DND-41 (cell line): ENCODE measurements at places on chromosomes 3 and 15.

DNA sequence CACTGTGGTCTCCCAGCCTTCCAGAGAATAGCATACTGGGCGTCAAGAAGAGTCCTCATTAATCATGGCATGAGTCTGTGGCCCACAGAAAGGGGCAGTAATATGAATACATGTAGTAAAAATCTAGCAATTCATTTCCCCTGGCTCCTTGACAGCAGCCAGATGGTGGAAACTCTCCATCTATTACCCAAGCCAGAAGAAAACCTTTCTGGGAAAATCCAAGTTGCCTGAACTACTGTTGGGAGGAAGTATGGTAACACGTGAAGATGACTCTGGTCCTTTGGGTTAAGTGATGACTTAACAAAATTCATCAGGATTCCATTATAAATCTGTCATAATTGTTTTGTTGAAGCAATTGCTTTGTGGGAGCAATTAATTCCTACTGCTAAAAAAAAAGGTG is 530.5 kb downstream of the FHIT start:
- H3K27me3 ChIP-seq, result no peaks in the 10 kb centered on the region
- H3K4me1 ChIP-seq, result no peaks in the 10 kb centered on the region
- H3K27ac ChIP-seq, result no peak overlapping the region
- no peak overlapping the region for H3K4me3 ChIP-seq
- no peak for DNase-seq

DNA sequence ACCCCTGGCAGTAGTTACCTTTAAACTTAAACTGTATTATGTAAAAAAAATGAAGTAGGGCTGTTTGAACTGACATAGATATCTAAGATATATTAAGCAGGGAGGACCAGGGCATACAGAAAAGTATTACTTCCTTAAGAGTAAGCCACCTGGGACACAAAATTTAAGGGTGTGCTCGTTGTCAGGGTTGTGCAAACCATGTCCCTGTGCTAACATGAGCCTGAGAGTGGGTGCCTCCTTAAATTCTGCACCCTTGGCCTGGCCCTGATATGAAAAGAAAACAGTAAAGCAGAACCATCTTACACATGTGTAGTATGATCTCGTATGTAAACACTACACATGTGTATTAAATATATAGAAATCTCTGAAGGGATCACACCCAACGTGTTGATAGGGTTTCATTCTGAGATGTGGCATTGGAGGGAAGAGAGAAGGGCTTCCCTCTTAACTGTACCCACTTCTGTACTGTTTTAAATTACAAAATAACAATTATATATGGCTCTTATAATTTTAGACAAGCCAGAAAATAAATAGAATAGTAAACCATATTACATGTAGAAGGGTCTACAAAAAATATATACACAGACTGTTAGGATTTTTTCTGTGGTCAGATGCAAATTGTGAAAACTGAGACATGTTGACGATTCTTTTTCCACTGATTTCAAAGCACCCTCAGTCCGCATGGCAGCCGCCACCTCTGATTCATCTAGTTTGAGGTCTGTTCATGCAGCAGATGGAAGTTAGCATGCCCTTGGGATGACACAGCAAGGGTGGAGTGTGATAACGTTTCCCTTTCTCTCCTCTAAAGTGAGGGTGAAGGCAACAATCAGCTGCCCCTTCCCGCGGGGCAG is 400.8 kb upstream of the PROK2 start:
- no peak overlapping the region for H3K4me3 ChIP-seq
- no peak overlapping the region for H3K27ac ChIP-seq
- H3K36me3 ChIP-seq, result no peaks in the 10 kb centered on the region
- H3K27me3 ChIP-seq, result peaks cover 2% of the 10 kb centered on the region
- no peak for DNase-seq
- no peaks in the 10 kb centered on the region for H3K4me1 ChIP-seq

GRCh38 chr15:75359537-75360250 is 8.7 kb downstream of the MAN2C1 start:
- H3K4me3 ChIP-seq, result no peak overlapping the region
- no peaks in the 10 kb centered on the region for H3K4me1 ChIP-seq
- H3K27me3 ChIP-seq, result no peaks in the 10 kb centered on the region
- no peak for DNase-seq
- H3K27ac ChIP-seq, result no peak overlapping the region

- H3K27ac ChIP-seq, result no peak overlapping the region
- no peaks in the 10 kb centered on the region for H3K36me3 ChIP-seq
- no peaks in the 10 kb centered on the region for H3K4me1 ChIP-seq
- H3K27me3 ChIP-seq, result no peaks in the 10 kb centered on the region
These were observed 100.8 kb downstream of the SLCO3A1 start for GRCh38 chr15:91954292-91954691.

DNA sequence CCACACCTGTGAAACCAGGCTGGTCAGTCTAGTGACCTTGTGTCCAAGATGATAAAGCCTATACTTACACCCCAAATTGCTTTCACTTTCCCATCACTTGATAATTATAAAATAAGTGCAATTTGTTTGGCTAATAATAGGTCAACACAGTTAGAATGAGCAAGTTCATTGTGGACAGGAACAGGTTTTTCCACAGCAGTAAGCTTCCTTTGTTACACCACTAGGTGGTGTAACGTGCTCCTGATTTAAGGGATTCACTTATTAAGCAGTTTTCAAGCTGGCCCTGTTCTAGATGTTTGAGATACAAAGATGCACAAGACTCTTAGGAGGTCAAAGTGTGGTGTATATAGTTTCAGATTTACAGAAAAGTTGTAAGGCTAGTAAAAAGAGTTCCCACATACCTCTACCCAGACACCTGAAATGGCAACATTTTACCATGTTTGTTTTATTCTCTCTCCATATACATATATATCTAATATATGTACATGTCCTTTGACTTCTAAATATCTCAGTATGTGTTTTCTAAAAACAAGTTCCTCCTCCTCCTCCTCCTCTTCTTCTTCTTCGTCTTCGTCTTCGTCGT is 6.8 kb upstream of the MFSD1 start:
- H3K36me3 ChIP-seq, result no peaks in the 10 kb centered on the region
- no peak overlapping the region for H3K27ac ChIP-seq
- DNase-seq, result no peak
- H3K4me3 ChIP-seq, result no peak overlapping the region
- no peaks in the 10 kb centered on the region for H3K27me3 ChIP-seq

DNA sequence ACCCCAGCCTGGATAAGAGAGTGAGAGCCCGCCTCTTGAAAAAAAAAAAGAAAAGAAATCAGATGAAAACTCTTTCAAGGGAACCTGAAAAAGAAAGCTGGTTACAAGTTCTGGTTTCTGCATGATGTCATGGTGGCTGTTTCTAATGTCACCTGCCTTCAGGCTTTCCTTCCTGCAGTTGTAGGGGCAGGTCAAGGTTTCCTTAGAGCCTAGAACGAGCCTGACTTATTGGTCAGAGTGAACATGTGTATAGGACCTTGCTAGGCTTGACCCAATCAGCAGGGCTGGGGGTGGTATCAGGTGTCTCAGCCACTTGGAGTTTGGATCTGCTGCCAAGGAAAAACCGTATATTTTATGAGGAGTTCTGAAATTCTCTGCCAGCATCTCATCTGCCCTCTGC is 3.8 kb downstream of the IVD start:
- no peak for DNase-seq
- H3K4me1 ChIP-seq, result peaks cover 32% of the 10 kb centered on the region
- no peak overlapping the region for H3K4me3 ChIP-seq
- peaks cover 70% of the 10 kb centered on the region for H3K36me3 ChIP-seq

DNA sequence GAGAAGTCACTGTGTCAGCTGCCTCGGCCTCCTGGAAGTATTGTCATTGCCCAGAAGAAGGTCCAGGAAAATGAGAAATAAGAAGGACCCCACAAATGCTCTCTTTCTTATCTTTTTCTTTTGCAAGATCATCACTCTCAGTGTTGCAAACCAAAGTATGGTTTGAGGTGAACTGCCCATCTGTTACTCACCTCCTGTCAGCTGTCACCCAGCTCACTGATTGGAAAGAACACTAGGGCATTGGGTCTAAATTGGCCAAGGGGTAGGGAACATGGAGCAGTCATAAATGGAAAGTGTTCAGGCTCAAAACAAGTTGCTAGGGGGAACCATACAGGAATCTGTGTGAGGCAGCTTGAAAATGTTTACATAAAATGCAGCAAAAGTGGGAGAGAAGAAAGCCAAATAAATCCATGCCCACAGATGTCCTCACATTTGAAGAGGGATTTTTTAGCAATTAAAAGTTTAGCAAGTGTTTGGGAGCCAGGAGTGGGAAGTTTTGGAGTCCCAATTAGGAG is 431.2 kb upstream of the THBS1 start:
- no peak overlapping the region for H3K4me3 ChIP-seq
- no peaks in the 10 kb centered on the region for H3K4me1 ChIP-seq
- DNase-seq, result no peak
- H3K27ac ChIP-seq, result no peak overlapping the region

GRCh38 chr15:53193149-53193548 is 403.0 kb upstream of the ONECUT1 start:
- peak; percentile 15 for DNase-seq
- no peaks in the 10 kb centered on the region for H3K36me3 ChIP-seq
- H3K27ac ChIP-seq, result no peak overlapping the region
- peaks cover 5% of the 10 kb centered on the region for H3K4me1 ChIP-seq
- H3K4me3 ChIP-seq, result no peak overlapping the region

GRCh38 chr3:50122071-50122470 is 33.1 kb upstream of the SEMA3F start:
- H3K4me3 ChIP-seq, result no peak overlapping the region
- H3K27me3 ChIP-seq, result no peaks in the 10 kb centered on the region
- peaks cover 44% of the 10 kb centered on the region for H3K36me3 ChIP-seq
- H3K4me1 ChIP-seq, result no peaks in the 10 kb centered on the region
- DNase-seq, result no peak
- no peak overlapping the region for H3K27ac ChIP-seq

GRCh38 chr15:23002920-23003319 is 22.8 kb upstream of the CYFIP1 start:
- H3K4me1 ChIP-seq, result no peaks in the 10 kb centered on the region
- H3K36me3 ChIP-seq, result peaks cover 84% of the 10 kb centered on the region

- H3K27me3 ChIP-seq, result no peaks in the 10 kb centered on the region
- H3K4me1 ChIP-seq, result no peaks in the 10 kb centered on the region
- no peak overlapping the region for H3K4me3 ChIP-seq
- no peaks in the 10 kb centered on the region for H3K36me3 ChIP-seq
- no peak overlapping the region for H3K27ac ChIP-seq
These were observed 10.1 kb upstream of the C3orf22 start for GRCh38 chr3:126568776-126569342.

DNA sequence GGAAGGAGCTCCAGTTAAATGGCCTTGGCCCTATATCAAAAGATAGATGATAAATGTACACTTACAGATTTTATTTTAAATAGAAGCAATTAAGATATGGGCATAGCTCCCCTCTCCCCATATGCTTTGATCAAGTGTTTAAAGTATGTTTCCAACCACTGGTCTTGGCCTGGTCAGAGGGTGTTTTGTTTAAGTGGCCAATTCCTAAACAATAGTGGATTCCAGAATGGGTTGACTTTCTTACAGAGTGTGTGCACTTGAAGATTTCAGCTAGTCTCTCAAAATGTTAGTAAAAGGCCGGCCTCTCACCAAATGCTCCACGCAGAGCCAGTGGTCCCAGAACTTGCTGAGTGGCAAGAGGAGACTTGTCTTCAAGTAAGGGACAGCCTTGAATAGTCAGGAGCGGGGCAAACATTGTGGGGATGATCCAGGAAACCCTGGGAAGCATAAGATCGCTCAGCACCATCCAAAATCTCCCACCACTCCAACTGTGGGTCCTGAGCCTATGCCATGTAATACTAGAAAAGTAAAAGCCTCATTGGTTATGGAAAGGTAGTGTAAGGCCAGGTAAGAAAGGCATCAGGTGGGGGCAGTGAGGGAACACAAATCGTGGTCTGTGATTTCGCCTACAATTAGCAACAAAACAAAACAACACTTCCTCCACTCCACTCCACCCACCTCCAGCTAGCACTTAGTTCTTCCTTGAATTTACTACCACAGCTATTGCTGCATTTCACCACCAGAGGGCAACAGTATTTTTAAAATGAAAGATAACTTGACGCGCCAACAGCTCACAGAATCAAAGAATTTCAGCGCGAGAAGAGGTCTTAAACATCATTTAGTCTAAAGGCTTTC is 4.8 kb downstream of the RARRES1 start:
- H3K36me3 ChIP-seq, result no peaks in the 10 kb centered on the region
- peak; percentile 58 for DNase-seq
- no peak overlapping the region for H3K4me3 ChIP-seq
- H3K4me1 ChIP-seq, result peaks cover 2% of the 10 kb centered on the region; the same call in 1 of the 2 replicates
- no peaks in the 10 kb centered on the region for H3K27me3 ChIP-seq

DNA sequence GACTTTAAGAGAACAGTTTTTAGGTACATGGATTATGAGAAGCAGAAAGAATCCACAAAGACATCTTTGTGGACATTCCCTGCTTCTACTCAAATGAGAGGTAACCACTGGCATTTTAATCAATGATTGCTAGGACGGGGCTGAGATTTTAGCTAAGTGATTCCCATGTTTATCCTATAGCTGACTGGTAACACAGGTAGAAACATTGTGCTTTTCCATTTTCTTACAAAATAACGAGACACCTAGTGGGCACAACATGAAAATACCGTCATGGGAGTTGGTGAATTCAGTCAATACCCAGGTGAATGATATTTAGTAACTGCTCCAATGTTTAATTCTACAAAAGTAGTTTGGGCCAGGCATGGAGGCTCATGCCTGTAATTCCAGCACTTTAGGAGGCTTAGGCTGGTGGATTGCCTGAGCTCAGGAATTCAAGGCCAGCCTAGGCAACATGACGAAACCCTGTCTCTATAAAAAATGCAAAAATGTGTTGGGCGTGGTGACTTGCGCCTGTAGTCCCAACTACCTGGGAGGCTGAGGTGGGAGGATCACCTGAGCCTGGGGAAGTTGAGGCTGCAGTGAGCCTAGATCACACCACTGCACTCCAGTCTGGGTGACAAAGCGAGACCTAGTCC is 37.2 kb upstream of the DENND4A start:
- no peak overlapping the region for H3K4me3 ChIP-seq
- H3K27ac ChIP-seq, result no peak overlapping the region
- H3K27me3 ChIP-seq, result no peaks in the 10 kb centered on the region
- H3K4me1 ChIP-seq, result peaks cover 29% of the 10 kb centered on the region
- H3K36me3 ChIP-seq, result no peaks in the 10 kb centered on the region
- DNase-seq, result peak; percentile 17

- H3K4me3 ChIP-seq, result no peak overlapping the region
- no peaks in the 10 kb centered on the region for H3K36me3 ChIP-seq
- H3K27ac ChIP-seq, result no peak overlapping the region
- peaks cover 3% of the 10 kb centered on the region for H3K27me3 ChIP-seq
- H3K4me1 ChIP-seq, result no peaks in the 10 kb centered on the region
- DNase-seq, result no peak
These were observed 167.9 kb downstream of the FMN1 start for GRCh38 chr15:33026614-33027013.

DNA sequence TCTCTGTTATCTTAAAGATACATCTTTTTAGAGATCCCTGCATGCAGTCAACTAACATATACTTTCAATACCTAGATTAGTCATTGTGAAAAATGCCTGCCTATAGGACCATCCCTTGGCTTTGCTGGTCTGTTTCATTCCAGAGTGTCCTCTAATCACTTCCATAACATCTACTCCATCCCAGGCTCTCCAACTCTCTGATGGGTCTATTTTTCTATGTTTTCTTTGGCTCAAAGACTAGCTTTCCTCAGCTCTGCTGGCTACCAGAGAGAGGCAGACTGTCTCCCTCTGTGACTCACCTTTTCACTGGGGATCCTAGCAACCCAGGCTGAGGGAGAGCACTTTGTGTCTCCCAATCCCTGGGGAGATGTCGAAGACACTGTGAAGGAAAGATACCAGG is 547.7 kb upstream of the MCTP2 start:
- no peak for DNase-seq
- no peak overlapping the region for H3K4me3 ChIP-seq
- H3K27me3 ChIP-seq, result no peaks in the 10 kb centered on the region
- no peak overlapping the region for H3K27ac ChIP-seq
- 0 out of 2 replicates have a peak, but pooled peaks cover 5% of the 10 kb centered on the region for H3K36me3 ChIP-seq

GRCh38 chr3:112647122-112647521 is 6.2 kb upstream of the CCDC80 start:
- no peak overlapping the region for H3K27ac ChIP-seq
- H3K4me3 ChIP-seq, result no peak overlapping the region
- DNase-seq, result no peak
- H3K4me1 ChIP-seq, result no peaks in the 10 kb centered on the region
- peaks cover 6% of the 10 kb centered on the region for H3K27me3 ChIP-seq
